Stimulated activated CD4-positive, alpha-beta T cell treated with anti-CD3 and anti-CD28 coated beads, Interleukin-1b, Interleukin-23, amount 100 ng/mL, for 1 hour (primary cell): ENCODE measurements at places on chromosomes 11 and 22.

DNA sequence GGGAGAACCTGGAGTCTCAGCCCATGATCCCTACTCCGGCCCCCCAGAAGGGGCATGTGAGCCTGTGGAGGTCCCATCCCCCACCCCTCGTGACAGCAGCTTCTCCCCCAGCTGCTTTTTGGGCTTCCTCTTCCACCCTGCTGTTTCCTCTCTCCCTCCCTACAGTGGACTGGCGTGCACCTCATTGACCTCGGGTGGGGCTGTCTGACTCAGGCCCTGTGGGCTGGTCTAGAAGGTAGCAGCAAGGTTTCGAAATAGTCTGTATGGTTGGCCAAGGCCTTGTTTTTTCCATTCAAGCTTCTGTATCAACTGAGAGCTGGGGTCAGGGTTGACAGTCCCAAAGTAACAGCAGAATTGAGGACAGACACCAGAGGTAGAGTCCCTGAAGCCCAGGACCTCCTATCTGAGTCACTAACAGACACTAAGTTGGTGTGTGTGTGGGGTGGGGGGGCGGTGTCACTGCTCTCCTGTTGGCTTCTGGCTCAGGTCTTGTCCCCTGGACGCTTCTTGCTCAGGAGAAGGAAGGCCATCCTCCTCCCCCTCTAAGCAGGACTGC lies 7.7 kb downstream of the SLC37A2 start:
- DNase-seq = no peak

DNA sequence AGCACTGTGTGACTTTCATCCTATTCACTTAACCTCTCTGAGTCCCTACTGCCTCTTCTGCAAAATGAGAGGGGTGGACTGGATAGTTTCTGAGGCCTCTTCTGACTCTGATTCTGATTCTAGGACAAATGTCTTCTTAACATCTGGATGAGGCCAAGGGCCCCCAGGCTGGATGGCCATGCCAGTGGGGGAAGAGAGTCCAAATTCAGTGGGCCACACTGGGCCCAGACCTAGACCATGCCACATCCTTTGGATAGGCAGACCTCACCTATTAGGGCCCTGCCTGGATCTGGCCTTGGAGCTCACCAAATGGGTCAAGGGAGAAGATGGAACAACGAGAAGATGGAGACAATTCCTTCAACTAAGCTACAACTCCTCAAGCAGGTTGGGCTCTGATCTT lies 24.6 kb downstream of the NRXN2 start:
- DNase-seq = no peak

GRCh38 chr11:64233913-64234586 lies at the start of gene VEGFB:
VEGFB (plus strand) TSS chr11:64234584; CDS start chr11:64234834, 250 bp downstream.
- DNase-seq = no peak

DNA sequence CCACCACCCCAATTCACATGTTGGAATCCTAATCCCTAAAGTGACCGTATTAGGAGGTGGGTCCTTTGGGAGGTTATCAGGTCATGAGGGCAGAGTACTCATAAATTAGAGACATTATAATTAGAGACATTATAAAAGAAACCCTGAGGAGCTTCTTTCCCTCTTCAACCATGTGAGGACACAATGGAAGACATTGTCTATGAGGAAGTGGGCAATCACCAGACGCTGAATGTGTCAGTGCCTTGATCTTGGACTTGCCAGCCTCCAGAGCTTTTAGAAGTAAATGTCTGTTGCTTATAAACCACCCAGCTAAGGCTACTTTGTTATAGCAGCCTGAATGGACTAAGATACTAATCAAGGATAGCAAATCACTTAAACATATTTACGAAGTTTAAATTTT lies 14.8 kb downstream of the GAB2 start:
- no peak for DNase-seq

DNA sequence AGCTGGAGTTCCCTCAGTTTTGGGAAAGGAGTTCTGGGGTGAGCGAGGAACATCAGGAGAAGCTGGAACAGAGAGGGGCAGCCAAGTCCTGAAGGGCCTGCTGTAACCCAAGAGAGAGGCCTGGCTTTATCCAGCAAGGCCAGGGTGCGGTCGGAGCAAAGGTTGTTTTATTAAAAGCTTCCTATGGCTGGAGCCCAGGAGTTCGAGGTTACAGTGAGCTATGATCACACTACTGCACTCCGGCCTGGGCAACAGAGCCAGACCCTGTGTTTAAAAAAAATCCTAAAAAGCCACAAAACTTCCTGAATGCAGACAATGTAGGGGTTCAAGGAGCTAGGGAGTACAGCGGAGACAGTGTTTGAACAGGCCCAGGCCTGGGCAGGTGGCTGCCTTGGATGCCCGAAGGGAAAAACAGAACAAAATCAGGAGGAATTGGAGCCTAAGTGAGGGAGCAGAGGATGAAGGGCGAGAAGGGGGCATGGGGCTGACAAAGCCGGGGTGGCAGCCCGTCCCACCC lies 22.2 kb upstream of the MALAT1 start:
- no peak for DNase-seq

- DNase-seq = no peak
Measured at GRCh38 chr22:43560651-43561050, 148.8 kb downstream of the MPPED1 start.

GRCh38 chr11:15912291-15912690 lies 444.1 kb downstream of the SOX6 start:
- DNase-seq = no peak

GRCh38 chr11:79388201-79388600 lies 52.6 kb downstream of the TENM4 start:
- no peak for DNase-seq

DNA sequence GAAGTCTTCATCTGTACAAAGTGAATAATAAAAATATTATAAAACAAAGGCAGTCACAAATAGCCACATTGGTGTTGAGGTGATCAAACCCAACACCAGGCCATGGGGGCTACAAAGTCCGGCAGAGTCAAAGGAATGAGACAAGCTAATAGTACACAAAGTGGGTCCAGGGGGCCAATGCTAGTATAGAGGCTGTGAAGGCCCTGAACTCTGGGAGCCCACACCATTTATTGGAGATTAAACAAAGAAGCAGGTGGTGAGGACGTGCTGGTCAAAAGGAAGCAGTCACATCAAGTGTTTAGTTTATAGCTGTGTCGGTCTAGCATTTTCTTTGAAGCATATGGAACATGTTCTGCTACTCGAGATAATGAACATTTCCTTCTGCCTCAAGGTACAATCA lies 58.6 kb upstream of the CCT8L2 start:
- no peak for DNase-seq

- DNase-seq = no peak
Measured at GRCh38 chr22:44664149-44664548, 37.9 kb upstream of the PRR5 start.

GRCh38 chr11:80872116-80872728 lies 1431.4 kb upstream of the TENM4 start:
- no peak for DNase-seq

- DNase-seq = no peak
Measured at GRCh38 chr22:48574776-48575617, 1252.7 kb downstream of the BRD1 start.

DNA sequence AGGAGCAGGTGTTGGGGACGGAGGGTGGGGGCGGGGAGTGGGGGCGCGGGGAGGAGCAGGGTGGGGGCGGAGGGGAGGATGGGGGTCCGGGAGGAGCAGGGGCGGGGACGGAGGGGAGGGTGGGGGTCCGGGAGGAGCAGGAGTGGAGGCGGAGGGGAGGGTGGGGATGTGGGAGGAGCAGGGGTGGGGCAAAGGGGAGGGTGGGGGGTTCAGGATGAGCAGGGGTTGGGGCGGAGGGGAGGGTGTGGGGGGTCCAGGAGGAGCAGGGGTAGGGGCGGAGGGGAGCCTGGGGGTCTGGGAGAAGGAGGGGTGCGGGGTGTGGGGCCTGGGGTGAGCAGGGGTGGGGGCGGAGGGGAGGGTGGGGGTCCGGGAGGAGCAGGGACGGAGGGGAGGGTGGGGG lies 17.1 kb downstream of the CRELD2 start:
- no peak for DNase-seq

DNA sequence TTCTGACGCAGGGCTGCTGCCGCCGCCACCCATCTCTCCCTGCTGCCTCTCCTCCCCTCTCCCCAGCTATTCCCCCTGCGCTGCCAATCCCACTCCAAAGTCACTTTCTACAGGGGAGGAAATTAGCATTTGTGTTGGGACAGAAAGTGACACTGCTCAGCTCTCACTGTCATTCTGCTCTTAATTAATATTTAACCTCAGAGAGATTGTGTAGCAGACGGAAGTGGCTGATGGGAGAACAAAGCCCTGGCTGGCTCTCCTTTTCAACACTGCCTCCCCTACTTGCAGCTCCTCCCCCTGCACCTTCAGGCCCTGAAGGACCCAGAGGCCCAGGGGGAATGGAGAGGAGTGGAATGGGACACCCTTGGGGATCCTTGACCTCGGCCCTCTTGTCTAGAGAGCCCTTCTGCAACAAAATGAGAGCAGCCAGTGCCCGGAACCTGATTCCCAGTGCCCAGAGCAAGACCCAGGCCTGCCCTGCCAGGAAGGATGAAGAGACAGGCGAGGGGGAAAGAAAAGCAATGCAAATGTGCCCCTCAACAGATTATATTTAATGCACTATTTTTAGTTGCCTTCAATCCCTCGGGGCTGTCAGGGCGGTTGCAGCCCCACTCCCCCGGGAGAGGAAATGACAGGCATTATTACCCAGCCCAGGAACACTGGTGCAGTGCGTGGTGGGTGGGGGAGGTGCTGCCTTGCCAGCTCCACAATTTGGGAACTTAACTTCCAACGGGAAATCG lies 14.6 kb upstream of the NRGN start:
- no peak for DNase-seq

- DNase-seq = no peak
Measured at GRCh38 chr11:111417766-111418435, 38.8 kb upstream of the POU2AF1 start.

DNA sequence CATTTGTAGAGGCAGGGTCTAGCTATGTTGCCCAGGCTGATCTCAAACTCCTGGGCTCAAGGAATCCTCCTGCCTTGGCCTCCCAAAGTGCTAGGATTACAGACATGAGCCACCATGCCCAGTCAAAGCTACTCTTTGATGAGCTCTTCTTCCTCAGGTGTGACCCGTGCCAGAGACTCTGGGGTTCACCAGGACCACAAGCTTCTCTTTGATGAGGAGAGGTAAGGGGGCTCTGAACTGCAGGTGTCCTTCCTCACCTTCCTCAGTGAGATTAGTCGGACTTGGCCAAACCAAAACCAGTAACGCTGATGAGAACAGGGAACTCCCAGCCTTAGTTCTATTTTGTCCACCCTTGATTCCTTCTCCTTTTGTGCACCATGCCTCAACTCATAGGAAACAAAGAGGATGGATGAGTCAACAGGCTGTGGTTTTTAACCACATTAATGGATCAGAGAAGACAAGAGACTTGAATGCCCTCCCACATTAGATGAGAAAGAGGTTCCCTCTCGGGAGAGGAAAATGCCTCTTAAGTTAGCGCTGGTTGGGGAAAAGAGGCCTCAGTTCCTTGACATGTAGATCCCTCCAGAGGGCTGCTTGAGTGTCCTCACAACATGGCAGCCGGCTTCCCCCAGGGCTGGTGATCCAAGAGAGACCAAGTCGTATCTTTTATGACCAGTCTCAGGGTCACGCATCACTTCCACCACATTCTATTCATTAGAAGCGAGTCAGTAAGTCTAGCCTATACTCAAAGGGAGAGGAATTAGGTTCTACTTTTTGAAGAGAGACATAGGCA lies 25.7 kb upstream of the CTR9 start:
- DNase-seq = no peak

GRCh38 chr11:59012398-59013265 lies 73.3 kb downstream of the GLYATL1 start:
- DNase-seq = no peak

DNA sequence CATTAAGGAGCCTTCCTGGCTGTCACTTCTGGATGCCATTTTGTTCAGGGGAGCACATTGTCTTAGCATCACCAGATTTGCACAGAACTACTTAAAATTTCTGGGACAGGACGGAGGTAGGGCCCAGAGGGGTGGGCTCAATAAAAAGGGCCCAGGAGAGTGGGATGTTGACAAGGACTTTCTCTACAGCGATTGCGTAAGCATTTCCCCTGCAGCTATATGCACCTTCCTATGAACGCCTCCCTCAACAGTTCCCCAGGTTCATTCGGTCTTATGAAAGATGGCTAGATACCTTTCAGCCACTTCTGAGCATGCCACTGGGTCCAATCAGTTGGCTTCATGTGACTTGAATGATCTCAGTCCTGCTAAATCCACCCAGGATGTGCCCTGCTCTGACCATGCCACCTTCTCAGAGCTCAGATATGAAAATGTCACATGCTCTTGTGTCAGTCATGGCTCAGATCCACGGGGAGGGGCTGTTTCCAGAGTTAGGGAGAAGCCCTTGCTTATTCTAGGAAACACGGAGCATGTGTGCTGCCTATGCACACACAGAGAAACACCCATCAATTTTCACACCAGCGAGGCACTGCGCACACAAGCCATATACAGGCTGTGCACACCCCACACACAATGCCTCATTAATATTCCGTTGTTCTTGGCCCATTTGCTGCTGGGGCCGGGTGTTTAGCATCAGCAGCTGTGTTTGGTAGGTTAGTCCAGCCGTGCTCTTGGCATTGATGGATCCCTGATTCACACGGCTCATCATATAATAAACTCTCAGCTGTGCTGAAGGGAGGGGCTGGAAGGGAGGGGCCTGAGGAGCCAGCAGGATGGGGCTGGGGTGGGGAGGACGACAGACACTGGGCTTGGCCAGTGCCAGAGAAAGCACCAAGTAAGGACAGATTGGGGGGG lies 52.5 kb upstream of the NNMT start:
- DNase-seq = no peak

GRCh38 chr11:66719111-66719872 lies 9.7 kb downstream of the SPTBN2 start:
- DNase-seq = no peak

DNA sequence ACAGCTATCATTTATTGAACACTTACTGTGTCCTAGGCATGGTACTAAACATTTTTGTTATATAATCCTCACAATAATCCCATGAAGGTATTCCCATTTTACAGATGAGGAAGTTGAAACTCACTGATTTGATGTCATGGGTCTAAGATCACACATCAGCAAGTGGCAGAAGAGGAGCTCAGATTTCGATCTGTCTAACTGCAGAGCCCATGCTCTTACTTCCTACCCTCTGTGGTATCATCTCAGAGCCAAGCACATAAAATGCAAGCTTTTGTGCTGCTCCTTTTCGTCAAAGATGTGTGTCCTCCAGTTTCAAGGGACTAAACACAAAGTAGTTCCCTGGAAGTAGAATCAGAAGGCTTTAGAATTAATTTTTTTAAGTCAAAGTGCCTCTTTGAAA lies 71.1 kb downstream of the ARFGAP2 start:
- DNase-seq = no peak

GRCh38 chr22:46104170-46104880 lies 46.0 kb upstream of the PPARA start:
- no peak for DNase-seq

- DNase-seq = no peak
Measured at GRCh38 chr11:72609476-72609875, 64.7 kb downstream of the PDE2A start.

DNA sequence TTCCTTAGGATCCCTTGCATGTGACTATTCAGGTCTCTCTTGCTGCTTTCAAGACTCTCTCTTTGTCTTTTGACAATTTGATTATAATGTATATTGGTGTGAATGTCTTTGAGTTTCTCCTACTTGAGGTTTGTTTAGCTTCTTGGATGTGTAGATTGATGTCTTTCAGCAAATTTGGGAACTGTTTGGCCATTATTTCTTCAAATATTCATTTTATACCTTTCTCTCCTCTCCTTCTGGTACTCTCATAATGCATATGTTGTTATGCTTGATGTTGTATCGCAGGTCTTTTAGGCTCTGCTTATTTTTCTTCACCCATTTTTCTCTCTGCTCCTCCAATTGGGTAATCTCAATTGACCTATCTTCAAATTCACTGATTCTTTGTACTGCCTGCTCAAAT lies 44.2 kb downstream of the OR2AT4 start:
- no peak for DNase-seq

- DNase-seq = no peak
Measured at GRCh38 chr11:96194581-96195374, 148.2 kb downstream of the MAML2 start.

GRCh38 chr11:64340671-64341335 lies 799 bp downstream of the CCDC88B start:
- peak; percentile 71 for DNase-seq
